NCI-H748 treated with DMSO at 0.1 percent for 48 hours (cell line): ENCODE measurements at places on chromosomes 2 and 18.

GRCh38 chr2:102436323-102436722 is 13.4 kb downstream of the IL18RAP start:
- DNase-seq, result no peak

GRCh38 chr2:15668611-15669305 is 77.1 kb downstream of the DDX1 start:
- no peak for DNase-seq

GRCh38 chr2:30403592-30404312 is 43.3 kb upstream of the LCLAT1 start:
- DNase-seq, result no peak

GRCh38 chr2:105806996-105807395 is 62.3 kb downstream of the NCK2 start:
- DNase-seq, result no peak

- no peak for DNase-seq
Observed at GRCh38 chr2:193463011-193463410, 1268.3 kb upstream of the TMEFF2 start.

- no peak for DNase-seq
Observed at GRCh38 chr18:31990823-31991222, 27.8 kb upstream of the RNF125 start.

DNA sequence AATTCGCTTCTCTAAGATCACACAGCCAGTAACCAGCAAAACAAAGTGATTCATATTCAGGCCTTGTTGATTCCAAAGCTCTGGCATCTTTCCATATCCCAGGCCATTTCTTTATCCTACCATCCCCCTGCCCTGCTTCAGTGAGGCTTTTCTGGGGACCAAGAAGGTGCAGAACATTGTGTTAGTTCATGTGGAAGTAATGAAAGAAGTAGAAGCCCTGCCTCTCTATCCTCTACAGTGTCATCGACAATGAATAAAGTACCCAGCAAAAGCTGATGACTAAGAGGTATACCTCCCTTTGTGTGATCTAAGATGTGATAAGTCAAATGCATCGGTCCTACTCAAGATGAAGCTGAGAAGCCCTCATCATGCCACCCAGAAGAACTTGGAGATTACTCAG is 383.2 kb downstream of the BCL11A start:
- DNase-seq, result no peak

DNA sequence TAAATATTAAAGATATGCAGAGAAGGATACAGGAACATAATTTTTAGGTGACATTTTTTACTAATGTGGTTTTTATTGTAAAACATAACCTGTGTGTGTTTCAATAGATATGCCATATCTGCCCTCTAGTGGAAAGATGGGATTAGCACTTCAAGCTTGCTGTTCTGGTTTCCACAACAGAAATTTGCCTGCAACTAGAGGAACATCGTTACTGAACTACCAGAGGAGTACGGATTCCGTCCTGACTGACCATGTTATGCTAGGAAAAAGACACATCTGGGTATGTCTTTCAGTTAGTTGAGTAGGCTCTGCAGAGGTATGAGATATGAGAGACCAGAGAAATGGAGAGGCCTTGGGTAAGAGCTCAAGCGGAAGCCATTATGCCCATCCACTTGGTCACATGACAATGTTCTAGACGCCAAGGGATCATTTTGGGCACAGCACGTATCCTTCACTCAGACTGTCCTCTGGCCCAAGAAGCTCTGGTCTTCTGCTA is 104.9 kb downstream of the MBD2 start:
- DNase-seq, result peak; percentile 70

DNA sequence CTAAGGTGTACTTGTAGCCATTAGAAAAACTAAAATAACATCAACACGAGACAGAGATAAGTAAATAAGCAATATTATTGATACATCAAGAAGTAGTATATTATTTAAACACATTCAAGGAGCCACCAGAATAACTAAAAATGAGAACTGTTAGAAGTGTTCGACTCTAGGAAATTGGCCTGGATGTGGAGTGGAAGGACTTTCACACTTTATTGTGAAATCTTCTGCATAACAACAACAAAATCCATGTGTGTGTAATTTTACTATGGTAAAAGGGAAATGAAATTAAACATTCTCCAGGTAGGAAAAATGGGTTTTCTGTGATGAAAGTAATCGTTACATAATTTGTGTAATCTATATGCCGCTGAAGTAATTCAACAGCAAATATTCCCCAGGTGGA is 96.3 kb upstream of the RNF152 start:
- DNase-seq, result no peak

GRCh38 chr2:205051417-205051816 is 506.1 kb downstream of the PARD3B start:
- no peak for DNase-seq

- DNase-seq, result peak; percentile 81
Observed at GRCh38 chr2:134774786-134775641, 56.2 kb upstream of the TMEM163 start.

DNA sequence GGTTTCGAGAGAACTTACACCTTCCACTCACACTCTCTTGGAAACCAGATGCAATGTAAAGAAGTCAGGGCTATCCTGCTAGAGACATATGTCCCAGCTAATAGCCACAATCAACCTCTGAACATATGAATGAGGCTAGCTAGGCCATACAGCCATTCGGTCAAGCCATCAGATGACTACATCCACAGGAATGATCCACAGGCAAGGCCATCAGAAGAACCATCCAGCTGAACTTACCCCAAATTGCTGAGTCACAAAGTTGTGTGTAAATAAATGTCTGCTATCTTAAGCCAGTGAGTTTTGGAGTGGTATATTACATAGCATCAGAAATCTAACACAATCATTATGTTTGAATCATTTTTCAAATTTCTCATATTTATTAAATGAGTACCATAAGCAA is 5.2 kb upstream of the SPAST start:
- no peak for DNase-seq

DNA sequence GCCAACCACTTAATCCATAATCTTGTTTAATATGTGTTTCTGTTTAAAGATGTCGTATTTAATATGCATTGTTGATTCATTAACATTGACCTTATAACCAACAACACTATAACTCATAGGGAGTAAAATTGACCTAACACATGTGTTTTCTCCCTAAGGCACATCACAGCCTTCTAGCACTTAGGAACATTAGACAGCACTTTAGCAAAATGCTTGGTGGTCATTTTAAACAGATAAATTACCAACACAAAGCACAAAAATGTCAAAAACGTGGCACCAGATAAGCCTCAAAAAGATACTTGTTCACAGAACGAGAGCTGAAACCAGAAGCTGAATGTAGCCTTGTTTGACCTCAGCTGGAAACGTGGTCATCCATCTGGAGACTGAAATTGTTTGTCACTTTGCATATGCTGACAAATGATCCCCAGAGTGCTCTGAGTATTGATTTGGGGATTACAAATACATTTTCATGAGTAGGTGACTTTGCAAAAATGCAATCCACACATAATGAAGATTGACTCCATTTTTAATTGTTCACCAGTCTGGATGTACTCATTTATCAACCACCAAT is 139.2 kb downstream of the CCDC102B start:
- DNase-seq, result no peak

- no peak for DNase-seq
Observed at GRCh38 chr2:111905990-111906735, 7.8 kb downstream of the MERTK start.

DNA sequence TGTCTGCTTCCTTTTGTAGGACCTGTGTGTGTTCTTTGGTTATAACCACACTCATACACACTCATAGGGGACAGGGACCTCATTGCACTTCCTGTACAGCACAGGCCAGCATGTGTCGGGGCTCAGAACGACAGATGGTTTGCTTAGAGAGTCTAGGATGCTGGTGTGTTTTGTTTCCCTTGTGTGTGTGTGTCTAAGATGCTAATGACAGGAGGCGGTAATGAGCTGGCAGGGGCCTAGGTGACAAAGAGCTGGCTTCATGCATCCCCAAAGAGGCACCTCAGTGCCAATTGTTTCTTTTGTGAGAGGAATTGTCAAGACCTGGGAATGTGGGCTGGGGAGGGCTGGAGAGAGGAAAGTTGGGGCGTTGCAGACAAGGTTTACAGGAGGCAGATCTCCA is 66.6 kb downstream of the CELF4 start:
- no peak for DNase-seq

DNA sequence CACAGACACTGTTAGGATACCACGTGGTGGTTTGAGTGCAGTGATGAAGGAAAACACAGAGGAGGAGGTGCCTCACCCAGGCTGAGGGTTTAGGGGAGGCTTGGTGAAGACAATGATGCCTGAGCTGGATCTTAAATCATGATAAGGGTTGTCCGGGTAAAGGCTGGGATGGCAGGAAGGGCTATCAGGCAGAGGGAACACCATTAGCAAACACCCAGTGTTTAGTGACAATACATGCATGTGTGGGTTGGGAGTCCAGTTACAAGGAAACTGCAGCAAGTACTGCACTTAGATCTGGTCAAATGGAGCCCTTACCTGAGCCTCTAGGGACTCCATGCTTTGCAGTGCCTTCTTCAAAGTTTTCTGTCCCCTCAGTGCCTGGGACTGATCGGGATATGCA is 79.8 kb upstream of the MBOAT2 start:
- DNase-seq, result no peak

DNA sequence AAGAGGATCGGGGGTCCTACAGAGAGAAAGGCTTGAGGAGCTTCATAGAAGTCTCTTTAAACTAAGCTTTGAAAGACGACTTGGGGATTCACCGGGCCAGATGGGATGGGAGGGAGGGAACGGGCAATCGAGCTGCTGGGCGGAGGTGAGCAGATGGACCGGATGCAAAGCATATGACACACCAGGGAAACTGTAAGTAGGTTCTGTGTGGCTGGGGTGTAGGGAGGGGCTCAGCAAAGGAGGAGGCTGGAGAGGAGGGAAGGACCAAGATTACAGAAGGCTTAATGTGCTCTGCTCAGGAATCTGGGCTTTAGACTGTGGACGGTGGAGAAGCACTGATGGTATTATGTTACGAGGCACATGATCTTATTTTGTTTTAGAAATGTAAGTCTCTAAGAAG is 131.5 kb downstream of the MAIP1 start:
- no peak for DNase-seq

DNA sequence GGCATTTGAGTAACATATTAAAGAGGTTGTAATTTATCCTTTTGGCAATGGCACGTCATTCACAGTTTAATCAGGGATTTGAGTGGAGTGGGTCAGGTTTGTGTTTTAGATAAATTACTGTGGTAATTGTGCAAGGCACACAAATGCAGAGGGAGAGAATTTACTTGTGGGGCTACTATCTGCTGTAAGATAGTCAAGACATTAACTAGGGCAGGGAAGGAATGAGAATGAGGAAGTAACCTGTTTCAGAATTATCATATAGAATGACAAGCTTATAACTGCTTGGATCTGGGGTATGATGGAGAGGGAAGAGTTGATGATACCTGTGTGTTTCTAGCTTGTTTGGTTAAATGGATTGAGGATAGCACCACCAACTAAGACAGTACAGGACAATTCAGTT is 58.9 kb upstream of the ZSWIM2 start:
- DNase-seq, result no peak

GRCh38 chr2:3785220-3785889 is 82.0 kb downstream of the DCDC2C start:
- no peak for DNase-seq

GRCh38 chr2:46966576-46966975 is 51.0 kb upstream of the MCFD2 start:
- DNase-seq, result no peak

DNA sequence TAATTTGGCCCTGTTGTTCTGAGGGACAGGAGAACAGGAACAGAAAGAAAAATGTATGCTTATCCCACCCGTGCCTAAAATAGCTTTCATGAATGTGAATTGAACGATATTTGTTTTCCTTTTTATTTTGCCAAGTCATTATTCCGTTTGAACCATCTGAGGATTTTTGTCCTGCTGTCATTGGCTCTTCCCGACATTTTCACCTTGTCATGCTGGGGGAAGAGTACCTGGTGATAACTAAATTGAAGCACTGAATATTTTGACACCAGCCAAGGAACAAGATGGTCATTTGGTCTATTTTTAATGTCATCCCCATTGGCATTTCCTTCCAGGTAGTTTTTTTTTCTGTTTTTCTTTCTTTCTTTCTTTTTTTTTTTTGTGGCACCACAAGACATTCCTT is 204.1 kb downstream of the DCC start:
- DNase-seq, result no peak

DNA sequence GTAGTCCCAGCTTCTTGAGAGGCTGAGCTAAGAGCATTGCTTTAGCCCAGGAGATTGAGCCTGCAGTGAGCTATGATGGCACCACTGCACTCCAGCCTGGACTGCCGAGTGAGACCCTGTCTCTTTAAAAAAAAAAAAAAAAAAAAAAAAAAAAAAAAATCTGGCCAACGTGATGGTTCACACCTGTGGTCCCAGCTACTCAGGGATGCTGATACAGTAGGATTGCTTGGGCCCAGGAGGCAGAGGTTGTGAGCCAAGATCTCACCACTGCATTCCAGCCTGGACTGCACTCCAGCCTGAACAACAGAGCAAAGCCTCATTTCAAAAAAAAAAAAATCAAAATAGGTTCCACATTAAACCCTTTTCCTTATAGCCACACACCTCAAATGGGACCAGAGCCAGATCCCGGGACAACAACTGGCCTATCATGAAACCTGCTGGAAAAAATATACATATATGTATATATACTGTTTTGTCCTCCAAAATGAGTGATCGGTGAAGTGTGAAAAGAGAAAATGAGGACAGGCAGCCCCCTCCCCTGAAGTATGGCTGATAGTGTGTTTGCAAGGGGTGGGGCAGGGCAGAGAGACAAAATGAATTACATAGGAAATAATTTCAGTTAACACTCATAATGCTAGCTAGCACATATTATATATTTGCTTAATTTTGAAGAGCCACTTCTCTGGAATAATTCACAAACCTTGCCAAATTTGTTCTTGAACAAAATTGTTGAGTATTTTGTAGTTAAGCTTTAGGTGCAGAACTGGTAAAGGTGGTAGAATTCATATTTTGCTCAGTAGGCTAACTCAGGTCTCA is 22.9 kb downstream of the MAPRE2 start:
- DNase-seq, result no peak

- DNase-seq, result no peak
Observed at GRCh38 chr2:68253219-68254068, 1.1 kb upstream of the PPP3R1 start.

DNA sequence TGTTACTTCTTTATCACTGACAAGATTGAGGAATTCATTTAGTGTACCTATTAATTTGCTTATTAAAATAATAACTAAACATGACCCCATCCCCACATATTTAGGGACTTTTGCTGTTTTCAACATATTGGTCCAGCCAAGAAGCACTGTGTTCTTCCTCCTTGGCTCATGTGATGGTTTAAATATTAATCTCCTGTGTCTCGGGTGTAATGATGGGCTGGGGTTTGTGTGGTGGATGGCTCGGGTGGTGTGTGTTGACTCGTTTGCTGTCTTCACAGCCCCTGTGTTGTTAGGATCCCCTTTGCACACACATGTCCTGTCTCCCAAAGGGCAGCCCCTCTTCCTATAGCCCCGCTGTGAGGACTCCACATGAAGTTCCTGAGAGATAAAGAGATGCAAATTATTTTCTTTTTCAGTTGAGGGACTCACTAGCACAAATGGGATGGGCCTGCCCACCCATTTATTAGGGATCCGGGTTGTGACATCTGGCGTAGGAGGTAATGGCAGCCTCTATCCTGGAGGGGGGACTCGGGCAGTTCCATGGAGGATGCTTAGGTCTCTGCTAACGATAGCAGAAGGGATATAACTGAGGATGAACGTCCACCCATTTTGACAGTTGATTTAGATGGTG is 53.4 kb downstream of the FHOD3 start:
- no peak for DNase-seq
